ENCODE measurements at places on chromosomes 4 and X.
A peak's percentile ranks its signal among the peaks of the same experiment; 100 is the strongest.

- DNase-seq = no peak
Measured at GRCh38 chrX:11304829-11305228, 11.6 kb downstream of the AMELX start.

DNA sequence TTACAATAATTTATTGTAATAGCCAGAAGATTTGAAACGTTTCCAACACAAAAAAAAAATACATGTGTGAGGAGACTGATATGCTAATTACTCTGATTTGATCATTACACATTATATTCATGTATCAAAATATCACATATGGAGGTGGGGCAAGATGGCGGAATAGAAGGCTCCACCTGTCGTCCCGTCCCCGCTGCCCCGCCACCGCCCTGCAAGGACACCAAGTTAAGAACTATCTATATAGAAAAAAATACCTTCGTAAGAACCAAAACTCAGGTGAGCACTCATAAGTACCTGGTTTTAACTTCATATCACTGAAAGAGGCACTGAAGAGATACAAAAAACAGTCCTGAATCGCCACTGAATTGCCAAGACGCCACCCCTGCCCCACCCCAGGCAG, 60.9 kb upstream of the SCRG1 start:
- DNase-seq = no peak

- no peak for DNase-seq
Measured at GRCh38 chr4:176001151-176002006, 64.3 kb upstream of the WDR17 start.

- DNase-seq = no peak
Measured at GRCh38 chrX:103253608-103254007, 1.3 kb downstream of the TCEAL8 start.

DNA sequence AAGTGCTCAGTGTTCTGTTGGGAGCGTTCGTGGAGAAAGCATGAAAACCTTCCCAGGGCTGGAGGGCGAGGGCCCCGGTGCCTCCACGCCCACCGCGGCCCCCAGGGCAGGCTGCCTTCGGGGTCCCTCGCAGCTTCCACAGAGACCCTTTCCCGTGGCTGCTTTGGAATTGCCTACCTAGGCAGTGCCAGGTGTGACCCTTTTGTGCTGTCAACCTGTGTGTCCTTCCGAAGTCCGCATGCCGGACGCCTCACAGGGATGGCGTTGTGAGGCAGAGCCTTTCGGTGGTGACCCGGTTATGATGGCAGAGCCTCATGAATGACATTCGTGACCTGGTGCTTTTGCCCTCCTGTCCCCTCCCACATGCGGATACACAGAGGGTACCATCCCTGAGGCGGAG, 17.4 kb downstream of the TMEM175 start:
- DNase-seq = no peak

- DNase-seq = no peak
Measured at GRCh38 chr4:95500361-95500760, 48.4 kb downstream of the UNC5C start.

DNA sequence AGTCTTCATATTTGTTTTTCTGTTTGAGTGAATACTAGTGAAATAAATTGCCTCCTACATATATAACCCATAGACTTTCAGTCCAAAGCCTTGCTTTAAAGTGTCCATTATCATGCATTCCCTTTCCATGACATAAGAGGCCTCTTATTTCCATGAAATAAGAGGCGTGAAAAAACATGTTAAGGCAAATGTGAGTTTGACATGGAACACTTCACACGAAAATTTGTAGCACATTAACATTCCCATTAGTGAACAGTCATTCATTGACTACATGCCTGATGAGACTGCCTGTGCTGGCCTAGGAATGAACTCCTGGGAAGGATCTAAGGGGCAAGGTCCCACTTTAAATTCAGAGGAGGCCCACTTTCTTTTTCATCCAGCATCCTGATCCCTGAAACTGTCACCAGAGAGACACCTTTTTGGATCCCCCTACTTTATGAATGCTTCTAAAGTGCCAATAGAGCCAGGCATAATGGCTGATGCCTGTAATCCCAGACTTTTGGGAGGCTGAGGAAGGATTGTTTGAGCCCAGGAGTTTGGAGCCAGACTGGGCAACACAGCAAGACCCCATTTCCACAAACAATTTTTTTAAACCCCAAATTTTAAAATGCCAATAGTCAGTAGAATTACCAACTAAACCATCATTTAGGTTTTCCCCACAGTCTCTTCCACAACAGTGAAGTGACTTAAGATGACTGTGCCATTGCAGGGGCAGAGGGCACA, 6.7 kb downstream of the RTL8B start:
- no peak for DNase-seq

DNA sequence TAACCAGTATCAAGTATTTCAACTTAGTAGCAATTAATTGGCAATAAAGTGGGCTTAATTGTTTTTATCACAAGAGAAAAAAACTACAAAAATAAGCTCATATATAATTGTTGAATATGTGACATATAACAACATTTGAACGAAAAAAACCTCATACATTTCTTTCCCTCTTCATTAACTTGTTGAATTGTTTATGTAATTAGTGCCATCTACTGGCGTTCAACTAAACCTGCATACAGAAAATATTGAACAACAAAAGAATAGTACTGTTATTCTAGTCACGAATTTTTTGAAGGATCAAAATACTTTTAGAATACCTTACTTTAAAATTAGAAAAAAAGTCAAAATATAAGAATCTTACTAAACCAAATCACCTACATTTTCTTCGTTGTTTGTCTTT, 586.5 kb upstream of the FTHL17 start:
- DNase-seq = peak; percentile 4

DNA sequence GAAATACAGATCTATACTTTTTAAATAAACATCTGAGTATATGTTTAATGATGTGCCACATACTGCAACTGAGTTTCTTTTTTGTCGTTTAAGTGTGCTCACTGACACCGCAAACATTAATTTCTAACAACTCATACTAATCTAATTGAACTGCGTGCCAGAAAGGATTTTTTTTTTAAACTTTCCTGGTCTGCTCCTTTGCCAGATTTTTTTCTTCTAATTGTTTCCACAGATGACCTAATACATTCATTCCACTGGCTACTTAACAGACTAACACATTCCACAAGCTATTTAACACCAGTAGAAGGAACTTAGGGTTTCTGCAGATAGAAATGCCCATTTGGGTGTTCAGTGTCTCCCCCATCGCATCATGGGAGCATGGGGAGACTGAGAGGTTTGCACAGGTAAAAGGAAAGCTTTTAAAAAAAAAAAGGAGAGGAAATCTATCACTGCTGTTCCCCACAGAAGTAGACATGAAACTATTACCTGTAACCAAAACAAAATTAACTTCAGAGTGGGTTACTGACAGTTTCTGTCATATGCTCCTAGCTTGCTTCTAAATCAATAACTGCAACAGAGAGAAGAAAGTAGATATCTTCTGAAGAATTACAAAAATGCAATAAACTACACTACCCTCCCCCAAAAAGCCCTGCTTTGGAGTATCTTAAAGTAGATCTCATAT, 31.6 kb downstream of the SH3KBP1 start:
- DNase-seq = no peak

DNA sequence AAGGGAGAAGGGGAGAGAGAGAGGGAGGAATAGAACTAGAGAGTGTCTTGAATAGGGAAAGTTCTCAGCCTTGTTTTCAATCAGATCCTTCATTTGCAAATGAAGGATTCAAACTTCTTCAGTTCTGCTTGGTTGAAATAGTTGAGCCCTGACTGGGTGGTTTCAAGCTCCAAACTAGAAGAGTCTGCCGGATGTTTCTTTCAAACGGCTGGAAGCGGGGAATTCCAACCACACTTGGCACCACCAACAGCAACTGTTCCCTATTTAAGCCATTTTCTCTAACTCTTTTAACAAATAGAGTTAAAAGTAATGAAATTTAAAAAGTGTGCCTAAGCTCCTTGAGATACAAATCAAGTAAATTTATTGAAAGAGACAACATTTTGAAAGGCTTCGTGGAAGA, 67.5 kb upstream of the DDX60 start:
- no peak for DNase-seq

DNA sequence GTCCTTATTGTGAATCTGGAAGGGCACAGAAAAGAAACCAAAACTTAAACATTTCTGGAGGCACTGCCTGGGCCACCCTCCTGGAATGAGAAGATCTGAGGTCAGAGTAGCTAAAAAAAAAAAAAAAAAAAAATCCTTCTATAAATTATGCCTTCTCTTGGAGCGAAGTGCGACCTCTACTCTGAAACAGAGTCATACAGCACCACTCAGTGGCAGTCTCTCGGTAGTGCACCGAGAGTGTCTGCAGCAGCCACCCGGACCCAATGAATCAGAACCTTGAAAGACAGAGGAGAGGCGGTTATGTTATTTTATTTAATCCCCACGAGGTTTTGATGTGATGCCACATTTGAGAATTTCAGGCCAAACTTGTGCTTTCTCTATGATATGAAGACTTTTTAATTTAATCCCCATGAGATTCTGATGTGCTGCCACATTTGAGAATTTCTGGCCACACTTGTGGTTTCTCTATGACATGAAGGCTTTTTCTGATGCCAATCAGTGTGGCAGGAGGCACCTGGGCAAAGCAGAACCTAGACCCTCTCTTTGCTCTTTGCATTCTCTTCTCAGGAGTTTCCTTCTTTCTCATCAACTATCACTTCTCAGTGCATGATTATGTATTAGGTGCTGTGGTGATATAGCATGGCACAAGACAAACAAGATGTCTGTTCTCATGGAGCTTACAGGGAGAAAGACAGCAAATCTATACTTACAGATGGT, 5.6 kb upstream of the CT47C1 start:
- peak; percentile 36 for DNase-seq

GRCh38 chr4:37667197-37668100, 18.7 kb downstream of the RELL1 start:
- no peak for DNase-seq

DNA sequence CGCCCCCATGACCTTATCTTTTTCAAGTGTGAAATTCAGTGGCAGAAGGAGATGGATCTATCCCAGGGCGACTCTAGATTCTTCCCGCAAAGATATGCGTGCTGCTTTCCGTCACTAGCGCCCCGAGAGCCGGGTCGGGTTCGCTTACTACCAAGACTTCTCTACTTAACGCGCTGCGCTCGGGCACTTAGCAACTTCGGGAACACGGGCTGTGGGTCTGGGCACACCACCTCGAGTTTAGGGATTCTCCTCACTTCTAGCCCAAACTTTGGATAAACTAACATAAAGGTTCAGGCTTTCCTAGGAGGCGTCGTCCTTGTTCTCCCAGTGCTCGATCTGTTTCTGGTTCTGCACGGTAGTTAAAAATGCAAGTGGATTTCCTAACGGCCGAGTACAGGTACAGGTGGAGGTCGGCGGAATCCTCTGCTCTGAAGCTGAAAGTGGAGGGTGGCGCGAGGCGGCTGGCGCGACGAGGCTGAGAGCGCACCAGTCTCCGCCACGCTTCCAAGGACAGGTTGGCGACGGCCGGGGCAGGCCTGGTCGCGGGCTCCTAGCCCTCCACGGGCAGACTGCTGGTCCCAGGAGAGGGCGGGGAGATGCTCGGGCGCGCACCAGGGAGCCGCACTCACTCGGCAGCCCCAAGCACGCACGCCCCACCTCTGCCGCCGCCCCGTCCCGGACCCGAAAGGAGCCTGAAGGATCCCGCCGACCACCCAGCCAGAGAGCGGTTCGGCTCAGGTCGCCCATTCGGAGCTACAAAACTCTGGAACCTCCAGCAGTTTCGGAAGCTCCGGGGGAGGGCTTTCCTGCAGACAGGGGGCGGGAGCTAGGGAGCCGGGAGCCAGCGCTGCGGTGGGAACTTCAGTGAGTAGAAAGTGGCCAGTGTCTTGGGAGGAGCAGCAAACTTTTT, 100.8 kb upstream of the TENM3 start:
- DNase-seq = no peak

DNA sequence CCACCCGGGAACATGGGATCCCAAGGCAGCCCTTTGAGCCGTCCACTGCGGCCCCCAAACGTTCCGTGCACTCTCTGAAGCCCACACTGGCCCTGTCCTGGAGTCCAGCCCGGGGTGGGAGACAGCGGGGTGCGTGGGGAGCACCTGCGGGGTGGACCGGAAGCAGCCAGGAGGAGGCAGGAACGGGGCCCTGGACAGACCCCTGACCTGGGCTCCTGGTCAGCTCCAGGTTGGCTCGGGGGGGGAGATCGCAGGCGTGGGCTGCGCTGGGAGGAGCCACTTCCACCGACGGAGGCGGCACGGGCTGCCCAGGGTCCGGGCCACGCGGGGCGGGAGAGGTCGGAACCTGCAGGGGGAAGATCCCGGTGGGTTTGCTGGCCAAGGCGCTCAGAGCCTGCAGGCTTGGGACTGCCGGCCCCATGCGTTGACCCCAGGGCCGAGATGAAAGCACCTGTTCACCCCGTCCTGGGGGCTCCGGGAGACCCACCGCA, 5.7 kb upstream of the PLCXD1 start:
- DNase-seq = no peak

DNA sequence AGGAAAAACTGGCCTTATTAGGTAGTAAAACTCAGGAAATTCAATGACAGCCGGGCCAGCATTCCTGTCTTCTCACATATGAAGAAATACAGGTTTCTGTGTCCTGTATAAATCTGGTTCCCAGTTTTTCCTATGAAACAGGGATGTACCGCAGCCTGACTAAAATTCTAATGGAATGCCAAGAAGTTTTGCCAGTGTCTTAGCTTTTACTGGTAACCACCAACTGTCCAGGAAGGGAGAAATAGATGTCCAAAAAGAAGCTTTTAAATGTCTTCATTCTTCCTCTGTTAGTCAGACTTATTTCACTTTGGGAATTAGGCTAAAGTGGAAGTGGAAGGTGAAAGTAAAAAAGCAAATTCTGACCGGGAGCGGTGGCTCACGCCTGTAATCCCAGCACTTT, 108.0 kb upstream of the TBL1X start:
- DNase-seq = no peak

GRCh38 chr4:152000518-152000917, 239.7 kb upstream of the GATB start:
- DNase-seq = no peak

GRCh38 chrX:154784149-154784995, 20.9 kb downstream of the MPP1 start:
- no peak for DNase-seq

- no peak for DNase-seq
Measured at GRCh38 chr4:133594390-133595207, 445.5 kb downstream of the PCDH10 start.

- DNase-seq = no peak
Measured at GRCh38 chrX:129540722-129541184, 694 bp downstream of the OCRL start.

DNA sequence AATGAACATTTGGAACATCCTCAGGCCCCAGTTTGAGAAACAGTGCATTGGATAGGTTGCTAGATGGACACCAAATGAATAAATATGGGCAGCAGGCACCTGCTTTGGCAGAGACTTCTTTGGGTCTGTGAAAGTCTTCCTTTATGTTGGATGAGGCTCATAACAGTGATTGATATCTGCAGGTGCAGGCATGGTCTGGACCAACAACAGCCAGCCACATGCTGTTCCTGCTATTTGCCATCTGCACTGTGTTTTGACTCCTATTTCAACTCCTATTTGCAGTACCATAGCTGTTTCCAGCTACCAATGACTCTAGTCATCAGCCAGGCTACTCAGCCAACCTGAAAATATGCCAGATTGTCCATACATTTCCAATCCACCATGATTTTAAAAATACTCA, 60.9 kb downstream of the ANAPC4 start:
- no peak for DNase-seq

Data from Panc1 (cell line).